Posterior vena cava (tissue), 2 donors: ENCODE measurements at places on chromosomes 1 and 21.
A peak's percentile ranks its signal among the peaks of the same experiment; 100 is the strongest.

GRCh38 chr1:85199667-85200462, 951 bp downstream of the SYDE2 start:
- DNase-seq: no peak

DNA sequence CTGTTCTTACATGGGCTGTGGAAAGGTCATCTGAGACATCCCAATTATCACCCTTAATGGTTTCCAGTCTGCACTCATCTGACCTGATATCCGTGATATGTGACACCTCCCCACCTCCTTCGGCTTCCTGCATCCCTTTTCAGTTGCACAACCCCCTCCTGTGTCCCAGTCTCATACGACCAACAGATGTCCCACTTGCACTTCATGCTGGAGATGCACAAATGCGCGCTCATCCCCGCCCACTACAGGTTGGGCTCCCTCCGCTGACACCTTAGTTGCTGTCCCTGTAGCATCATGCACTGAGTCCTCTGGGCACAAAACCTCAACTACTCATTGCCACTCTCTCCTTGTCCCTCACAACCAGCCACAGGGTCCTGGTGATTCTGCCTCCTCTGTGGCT, 94.4 kb downstream of the MIS18A start:
- no peak for DNase-seq

DNA sequence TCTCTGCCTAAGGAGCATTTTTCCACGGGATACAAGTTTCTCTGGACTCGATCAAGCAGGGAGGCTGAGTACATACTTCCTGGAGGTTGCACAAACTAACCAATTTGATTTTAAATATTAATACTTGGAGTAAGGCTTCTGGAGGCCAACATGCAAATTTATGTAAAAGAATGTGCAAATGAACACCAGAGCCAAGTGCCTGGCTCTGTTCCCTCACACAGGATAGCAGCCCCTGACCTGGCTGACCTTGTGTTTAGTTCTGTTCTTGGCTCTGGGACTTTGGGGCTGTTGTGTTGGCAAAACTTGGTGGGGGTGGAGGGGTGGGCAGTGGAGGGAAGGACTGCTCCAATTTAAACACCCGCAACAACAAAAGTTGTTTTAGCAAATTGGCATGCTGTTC, 34.2 kb downstream of the CNIH3 start:
- DNase-seq: no peak

- DNase-seq: no peak
These were observed 87.0 kb downstream of the SYT14 start for GRCh38 chr1:210024996-210025395.

- no peak for DNase-seq
These were observed 131.6 kb downstream of the SNX7 start for GRCh38 chr1:98793136-98793535.

DNA sequence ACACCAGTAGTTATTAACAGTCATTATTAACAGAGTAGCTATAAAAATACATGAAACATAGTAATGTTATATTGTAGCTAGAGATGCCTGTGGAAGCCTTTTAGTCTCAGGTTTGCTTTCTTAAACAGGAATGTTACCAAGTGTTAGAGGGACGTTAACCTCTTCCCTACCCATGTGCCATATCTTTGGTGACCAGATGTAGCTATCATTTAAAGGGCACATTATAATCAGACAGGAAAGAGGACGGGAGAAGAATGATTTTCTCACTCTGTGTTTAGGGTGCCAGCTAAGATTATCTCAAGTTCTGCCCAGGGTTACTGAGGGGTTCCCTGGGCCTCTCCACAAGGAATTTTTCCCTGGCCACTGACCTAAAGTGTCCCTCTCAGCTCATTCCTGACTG, 20.9 kb upstream of the UBL4B start:
- DNase-seq: no peak

- no peak for DNase-seq
These were observed 85.6 kb downstream of the SETD4 start for GRCh38 chr21:35974775-35975174.

GRCh38 chr1:177799746-177800145, 170.1 kb downstream of the SEC16B start:
- no peak for DNase-seq

DNA sequence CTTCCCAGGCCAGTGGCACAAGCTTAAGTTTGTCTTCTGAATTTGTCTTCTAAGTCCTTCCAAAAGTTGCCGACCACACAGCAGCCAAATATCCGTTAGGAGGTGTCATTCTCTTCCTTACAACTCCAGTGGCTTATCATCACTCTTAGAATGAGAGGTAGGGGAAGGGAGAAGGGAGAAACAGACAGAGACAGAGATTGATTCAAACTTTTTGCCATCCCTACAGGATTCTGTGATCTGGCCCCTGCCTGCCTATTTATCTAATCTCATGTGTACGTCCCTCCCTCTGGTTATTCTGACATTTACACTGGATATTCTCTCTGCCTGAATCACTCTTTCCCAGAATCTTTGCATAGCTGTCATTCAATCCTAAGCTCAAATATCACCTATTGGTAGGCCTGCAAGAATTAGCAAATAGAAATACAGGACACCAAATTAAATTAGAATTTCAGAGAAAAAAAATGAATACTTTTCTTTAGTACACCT, 488 bp upstream of the GNL2 start:
- no peak for DNase-seq

DNA sequence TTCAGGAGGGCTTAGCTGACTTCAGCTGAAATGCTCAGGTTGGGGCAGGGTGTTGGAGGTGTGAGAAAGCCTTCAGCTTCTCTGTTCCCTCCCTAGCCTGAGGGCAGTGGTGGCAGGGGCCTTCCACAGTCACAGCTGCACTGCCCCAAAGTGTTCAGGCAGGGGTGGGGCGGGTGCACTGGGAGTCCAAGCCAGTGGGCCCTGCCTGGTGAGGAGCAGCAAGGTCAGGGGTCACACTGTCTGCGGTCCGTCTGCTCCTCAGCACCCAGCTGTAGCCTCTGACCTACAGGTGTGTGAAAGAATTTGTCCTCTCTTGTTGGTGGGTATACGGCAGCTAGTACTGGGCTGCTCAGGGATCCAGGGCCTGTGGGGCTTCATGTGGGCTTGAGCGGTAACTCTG, 490.4 kb upstream of the NCAM2 start:
- no peak for DNase-seq

DNA sequence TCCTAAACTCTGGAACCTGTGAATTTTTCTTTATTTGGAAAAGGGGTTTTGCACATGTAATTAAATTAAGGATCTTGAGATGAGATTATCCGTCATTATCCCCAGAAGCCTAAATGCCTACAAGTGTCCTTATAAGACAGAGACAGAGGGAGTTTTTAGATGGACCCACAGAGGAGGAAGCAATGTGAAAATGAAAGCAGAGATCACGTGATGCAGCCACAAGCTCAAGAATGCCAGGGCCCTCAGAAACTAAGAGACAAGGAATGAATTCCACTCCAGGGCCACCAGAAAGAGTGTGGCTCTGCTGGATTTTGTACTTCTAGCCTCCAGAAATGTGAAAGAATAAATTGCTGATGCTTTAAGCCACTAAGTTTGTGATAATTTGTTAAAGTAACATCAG, 183.6 kb upstream of the UBE2U start:
- no peak for DNase-seq

- no peak for DNase-seq
These were observed 162.4 kb downstream of the ZSCAN20 start for GRCh38 chr1:33634806-33635205.

- peak; percentile 58 for DNase-seq
These were observed 168.5 kb upstream of the ZC3H12A start for GRCh38 chr1:37305841-37306240.

DNA sequence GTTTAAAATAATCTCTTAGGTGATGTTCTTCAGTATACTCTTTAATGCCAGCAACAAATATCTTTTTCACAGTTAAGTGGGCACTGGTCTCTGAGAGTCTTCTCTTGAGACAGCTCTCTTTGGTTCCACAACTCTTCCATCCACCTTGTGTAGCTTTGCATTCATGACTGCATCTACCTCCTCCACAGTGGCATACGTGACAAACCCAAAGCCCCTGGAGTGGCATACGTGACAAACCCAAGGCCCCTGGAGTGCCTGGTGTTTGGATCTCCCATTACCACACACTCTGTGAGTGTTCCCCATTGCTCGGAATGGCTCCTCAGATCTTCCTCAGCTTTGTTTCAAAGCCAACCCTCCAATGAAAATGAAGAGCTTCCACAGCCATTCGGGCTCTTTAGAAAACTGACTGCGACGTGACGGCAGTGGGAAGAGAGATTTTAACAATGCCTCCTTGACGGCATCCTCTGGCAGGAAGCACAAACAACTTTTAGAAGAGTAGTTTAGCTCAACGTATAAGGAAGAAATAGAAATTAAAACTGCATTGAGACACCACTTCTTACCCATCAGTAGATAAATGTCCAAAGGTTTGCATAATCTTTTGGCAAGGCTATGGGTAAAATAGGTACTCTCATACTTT, 45.8 kb downstream of the SLC30A7 start:
- DNase-seq: no peak

DNA sequence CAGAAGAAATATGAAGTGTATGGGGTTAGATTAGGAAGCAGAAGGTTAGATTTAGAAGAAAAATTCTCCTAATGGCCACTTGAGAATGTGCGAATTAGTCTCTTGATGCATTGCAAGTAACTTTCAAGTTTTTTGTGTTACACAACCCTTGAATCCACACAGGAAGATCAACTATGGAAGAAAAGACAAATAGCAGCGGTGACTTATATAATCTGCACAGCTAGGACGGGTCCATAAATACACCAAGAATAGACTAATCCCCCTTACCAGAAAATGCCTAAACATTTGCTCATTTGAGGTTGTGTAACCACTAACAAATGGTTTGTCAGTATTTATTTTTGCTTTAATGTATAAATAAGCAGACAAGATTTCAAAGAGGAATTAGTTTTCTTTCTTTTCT, 182.6 kb downstream of the TGFB2 start:
- no peak for DNase-seq

DNA sequence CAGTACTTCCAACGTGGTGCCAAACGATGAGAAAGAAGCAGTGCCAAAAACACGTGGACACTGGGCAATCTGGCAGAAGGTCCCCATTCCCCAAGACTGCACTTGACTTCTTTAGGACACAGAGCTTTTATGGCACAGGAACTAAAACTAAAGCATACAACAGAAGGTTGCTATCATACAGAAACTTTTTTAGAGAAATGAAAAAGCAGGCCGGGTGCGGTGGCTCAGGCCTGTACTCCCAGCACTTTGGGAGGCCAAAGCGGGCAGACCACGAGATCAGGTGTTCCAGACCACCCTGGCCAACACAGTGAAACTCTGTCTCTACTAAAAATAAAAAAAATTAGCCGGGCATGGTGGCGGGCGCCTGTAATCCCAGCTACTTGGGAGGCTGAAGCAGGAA, 43.0 kb downstream of the GNB1 start:
- DNase-seq: no peak

GRCh38 chr1:97307151-97307550, 585.6 kb downstream of the PTBP2 start:
- no peak for DNase-seq

GRCh38 chr1:43147625-43148327, 24.3 kb downstream of the EBNA1BP2 start:
- DNase-seq: peak; percentile 86

GRCh38 chr1:184827600-184828368, 73.1 kb upstream of the EDEM3 start:
- no peak for DNase-seq

GRCh38 chr1:3021233-3021671, at the start of gene ACTRT2:
Gene ACTRT2, plus strand, starts transcription at chr1:3021467. Its CDS starts 220 bp downstream, at chr1:3021687.
- peak; percentile 71 for DNase-seq

DNA sequence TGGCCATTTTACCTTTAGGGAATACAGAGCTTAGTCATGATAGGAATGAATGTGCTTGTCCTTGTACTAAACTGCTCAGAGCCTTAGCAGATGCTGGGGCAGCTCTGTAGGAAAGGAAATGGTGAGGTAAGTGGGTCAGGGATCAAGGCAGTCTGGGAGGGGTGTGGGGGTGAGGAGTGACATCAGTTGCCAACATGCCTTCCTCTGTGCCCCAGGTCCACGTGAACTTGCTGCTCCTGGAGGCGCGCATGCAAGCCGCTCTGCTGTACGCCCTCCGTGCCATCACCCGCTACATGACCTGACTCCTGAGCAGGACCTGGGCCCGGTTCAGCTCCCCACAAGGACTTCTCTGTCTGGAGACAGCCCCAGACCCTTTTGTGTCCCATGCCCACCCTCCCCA, 21.2 kb downstream of the SESN2 start:
- no peak for DNase-seq

GRCh38 chr1:186722711-186723309, 42.6 kb upstream of the PTGS2 start:
- no peak for DNase-seq

DNA sequence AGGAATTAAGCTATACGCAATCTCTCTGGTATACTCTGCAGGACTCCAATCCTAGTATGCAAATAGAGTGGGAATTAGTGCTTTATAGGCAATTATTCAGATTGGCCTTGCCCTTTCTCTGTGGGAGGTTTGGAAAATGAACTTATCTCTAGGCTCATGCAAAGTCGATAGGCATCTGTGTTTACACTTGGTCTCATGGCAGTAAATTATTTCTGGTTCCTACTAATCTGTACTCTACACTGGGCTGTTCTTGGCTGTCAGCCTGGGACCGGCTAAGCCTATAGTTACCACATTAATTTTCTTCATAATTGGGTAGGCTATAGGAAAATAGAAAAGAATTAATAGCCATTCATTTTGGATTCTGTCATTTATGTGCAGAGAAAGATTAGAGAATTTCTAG, 544.6 kb downstream of the AMY1C start:
- DNase-seq: no peak

DNA sequence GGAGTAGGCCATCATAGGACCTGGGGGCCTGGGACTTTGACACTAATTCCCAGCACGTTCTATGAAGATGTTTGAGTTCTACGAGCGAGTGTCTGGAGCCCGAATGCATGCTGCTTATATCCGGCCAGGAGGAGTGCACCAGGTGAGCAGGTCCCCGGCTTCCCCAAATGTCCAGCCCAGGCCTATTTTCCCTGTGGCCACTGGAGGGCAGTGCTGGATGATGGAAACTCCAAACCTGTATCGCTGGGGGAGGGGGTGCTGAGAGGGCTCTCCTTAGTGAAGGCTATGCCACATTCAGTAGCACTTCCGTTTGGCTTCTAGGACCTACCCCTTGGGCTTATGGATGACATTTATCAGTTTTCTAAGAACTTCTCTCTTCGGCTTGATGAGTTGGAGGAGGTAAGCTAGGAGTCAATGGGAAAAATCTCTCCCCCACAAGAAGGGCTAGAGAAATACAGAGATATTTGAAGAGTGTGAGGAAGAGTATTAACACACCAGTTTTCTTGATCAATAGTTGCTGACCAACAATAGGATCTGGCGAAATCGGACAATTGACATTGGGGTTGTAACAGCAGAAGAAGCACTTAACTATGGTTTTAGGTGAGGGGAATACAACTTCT, 5.2 kb upstream of the FCER1G start:
- peak; percentile 92 for DNase-seq

DNA sequence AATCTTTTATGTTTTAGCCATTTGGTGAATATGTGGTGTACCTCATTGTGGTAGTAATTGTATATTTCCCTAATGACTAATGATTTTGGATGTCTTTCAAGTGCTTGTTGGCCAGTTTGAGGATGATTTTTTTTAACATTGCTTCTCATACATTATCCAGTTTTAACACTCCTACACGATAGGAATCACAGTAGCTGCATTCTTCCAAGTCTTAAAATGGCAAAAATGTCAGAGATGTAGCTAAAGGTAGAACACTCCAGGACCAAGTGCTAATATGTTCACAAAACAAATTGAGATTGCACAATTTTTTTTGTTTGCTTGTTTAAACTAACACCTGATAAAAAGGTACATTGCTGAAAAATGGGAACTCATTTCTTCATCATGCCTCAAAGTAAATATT, 11.7 kb downstream of the USP25 start:
- DNase-seq: no peak

- no peak for DNase-seq
These were observed 28.3 kb downstream of the PDE4B start for GRCh38 chr1:65820983-65821382.

GRCh38 chr1:232508130-232508701, 121.7 kb downstream of the SIPA1L2 start:
- DNase-seq: no peak
